ENCODE measurements at places on chromosomes 11 and 22.

- no peak for DNase-seq
Measured at GRCh38 chr11:2271327-2272227, 1.2 kb upstream of the ASCL2 start.

DNA sequence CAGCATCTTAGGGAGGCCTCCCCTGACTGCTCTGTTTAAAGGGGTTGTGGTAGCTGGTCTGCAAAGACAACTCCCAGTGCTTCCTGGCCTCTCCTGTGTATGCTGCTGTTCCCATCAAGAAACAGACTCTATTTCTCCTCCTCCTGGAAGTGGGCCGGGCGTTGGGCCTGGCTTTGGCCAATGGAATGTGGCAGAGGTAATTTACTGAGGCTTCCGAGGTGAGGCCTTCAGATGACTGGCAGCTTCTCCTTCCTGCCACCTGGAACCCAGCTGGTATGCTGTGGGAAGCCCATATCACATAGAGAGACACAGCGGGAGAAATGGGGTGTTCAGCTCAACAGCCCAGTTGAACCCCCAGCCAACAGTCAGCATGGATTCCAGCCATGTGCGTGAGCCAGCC, 25.1 kb upstream of the EIF3D start:
- no peak for DNase-seq

- DNase-seq: no peak
Measured at GRCh38 chr22:45296628-45297297, 12.0 kb downstream of the UPK3A start.

- no peak for DNase-seq
Measured at GRCh38 chr22:50695421-50696250, 23.0 kb downstream of the SHANK3 start.

DNA sequence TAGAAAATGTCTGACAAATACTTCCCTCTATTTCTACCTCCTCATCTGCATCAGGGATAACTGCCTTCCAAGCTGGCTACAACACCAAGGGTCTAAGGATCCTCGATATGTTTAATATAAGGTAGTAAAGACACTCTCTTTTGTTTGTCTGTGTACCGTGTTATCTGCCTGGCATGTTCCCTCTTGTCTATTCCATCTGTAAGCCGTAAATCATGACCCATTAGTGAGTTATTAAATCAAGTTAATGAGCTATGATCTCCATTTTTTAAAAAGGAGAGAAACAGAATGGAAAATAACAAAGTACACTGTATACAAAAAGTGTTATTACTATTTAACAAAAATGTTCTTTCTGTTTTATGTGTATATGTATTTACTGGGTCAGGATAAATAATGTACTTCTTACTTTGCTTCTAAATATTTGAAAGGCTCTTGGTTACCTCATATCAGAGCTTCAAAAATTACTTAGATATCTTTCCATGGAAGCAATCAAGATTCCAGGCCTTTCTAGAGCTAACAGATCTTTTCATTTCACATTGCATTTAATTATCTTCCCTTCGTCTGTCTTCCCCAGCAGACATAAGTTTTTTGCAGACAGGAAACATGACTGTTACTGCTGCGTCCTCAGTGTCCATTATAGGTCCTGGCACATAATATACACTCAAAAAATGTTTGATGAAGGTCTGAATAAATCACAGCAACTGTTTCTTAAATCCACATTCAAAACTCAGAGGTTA, 342.6 kb upstream of the CCDC90B start:
- no peak for DNase-seq

DNA sequence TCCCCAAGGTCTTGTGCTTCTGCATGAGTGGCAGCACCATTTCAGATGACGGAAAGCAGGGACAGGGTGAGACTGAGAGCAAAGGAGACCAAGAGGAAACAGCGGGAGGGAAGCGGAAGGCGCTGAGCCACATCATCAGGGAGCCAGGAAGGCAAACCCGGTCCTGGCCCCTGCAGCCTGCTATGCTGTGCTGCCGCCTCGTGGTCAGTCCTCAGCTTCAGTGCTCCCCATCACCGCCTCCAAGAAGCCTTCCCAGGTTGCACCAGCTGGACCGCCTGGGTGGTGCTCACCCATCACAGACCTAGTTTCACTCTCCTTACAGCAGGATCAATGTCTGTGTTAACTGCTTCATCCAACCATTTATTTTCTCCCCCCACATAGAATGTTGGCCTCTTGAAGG, 73.0 kb upstream of the PHF21B start:
- DNase-seq: no peak

DNA sequence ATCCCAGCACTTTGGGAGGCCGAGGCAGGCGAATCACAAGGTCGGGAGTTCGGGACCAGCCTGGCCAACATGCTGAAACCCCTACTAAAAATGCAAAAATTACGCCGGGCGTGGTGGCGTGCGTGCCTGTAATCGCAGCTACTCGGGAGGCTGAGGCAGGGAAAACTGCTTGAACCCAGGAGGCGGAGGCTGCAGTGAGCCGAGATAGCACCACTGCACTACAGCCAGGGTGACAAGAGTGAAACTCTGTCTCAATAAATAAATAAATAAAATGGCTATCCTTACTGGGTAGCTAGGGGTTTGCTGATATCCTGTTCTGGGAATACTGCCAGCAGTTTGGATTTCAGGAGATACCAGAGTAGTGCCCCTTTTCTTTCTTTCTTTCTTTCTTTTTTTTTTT, 2.4 kb upstream of the RBM14 start:
- DNase-seq: no peak

DNA sequence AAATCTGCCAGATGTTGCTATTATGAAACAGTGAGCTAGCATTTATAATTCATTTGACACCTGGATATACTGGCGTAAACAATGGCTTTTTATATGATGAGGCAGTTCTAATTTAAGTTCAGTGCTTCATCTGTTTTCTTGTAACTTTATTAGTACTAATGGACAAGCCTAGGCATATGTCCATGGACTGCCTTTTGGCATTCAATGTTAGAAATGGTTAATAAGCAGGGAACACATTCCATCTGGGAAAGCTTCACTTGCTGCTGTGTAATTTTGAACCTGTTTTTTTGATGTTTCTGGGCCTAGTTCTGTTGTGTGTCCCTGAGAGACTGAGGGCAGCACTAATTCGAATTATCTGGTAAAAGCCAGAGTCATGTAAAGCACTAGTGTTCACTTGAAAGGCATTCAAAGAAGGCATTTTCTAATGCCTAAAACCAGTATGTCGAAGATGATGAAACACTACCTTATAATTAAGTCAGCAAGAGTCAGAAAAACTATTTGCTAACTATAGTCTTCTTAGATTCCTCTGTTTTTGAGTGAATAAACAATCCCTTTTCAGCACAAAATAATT, 138.5 kb downstream of the SWAP70 start:
- DNase-seq: no peak

DNA sequence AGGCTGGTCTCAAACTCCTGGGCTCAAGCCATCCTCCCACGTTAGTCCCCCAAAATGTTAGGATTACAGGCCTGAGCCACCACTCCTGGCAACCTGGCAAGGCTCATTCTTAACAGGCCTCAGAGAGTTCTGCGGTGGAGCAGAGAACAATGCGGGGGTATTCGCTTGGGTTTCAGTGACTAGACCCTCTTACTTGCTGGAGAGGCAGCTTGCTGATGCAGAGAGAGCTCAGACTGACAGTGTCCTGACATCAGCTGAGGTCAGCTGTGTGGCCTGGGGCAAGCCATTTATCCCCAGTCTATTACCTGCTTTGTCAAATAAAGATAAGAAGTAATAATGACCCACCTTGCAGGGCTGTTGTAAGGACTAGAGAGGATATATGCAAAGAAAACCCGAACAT, 40.3 kb upstream of the DMC1 start:
- DNase-seq: no peak

GRCh38 chr22:23769321-23769965, 1.7 kb upstream of the CHCHD10 start:
- DNase-seq: no peak

GRCh38 chr11:35477901-35478300, 47.5 kb downstream of the PAMR1 start:
- no peak for DNase-seq

GRCh38 chr11:96652516-96652915, 262.7 kb downstream of the JRKL start:
- DNase-seq: no peak

DNA sequence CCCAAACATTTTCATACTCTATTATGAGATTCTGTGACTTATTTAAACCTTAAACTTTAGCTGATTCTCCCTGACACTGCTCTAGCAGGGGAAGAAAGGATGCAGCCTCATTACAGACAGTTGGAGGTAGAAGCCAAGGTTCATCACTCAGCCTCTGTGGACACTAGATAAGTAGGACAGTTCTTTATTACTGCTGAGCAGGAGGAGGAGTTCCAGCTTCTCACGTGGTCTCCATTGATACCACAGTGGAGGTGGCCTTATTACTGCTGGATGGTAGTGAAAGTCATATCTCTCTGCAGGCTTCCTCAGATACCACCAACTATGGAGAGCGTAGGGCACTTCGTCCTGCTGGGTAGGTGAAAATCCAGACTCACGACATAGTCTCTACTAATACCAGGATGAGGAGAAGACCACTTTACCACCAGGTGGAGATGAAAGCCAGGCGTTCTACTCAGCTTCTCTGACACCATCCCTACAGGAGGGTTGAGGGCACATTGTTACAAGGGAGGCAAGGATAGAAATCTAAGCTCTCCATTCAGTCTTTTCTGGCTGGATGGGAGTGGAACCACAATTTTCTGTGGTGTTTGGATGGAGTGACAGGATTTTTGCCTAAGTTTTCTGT, 13.1 kb upstream of the ANGPTL5 start:
- DNase-seq: no peak

DNA sequence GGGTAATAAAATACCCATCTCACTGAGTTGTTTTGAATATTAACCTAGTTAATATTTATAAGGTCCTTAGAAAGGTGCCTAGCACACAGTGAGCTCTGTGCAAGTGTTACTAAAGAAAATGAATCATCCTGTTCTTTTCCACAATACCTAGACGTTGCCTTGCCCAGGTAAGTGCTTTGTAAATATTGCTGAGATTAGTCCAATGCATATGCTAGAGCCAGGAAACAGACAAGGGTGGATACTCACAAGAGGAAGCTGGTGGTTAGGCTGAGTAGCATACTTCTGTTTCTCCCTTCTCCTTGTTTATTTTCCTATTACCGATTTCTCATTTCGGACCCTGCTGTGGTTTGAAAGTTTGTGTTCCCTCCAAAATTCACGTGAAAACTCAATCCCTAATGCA, 58.1 kb upstream of the BARX2 start:
- no peak for DNase-seq

GRCh38 chr11:43648888-43649287, 31.6 kb upstream of the HSD17B12 start:
- no peak for DNase-seq

- DNase-seq: no peak
Measured at GRCh38 chr11:33613404-33613803, 87.2 kb downstream of the C11orf91 start.

- DNase-seq: no peak
Measured at GRCh38 chr11:18615628-18616392, 16.2 kb downstream of the MISFA start.

DNA sequence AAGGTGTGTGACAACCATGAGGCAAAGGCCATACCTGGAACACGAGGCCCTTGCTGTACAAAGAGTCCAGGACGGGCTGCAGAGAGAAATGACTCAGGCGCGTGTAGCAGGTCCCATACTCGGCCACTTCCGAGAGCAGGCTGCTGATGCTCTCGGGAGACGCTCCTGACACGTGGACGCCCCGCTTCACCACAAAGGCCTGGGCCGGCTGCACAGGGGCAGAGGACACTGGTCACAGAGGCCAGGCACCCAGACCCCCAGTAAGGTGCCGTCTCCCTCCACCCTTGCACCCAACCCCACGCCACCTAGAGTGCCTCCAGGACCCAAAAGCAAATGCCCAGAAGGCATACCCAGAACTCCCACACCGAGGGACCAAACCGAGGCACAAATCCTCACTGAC, 15.5 kb downstream of the TUBGCP6 start:
- DNase-seq: no peak

GRCh38 chr11:30501744-30502143, 84.4 kb downstream of the MPPED2 start:
- no peak for DNase-seq

DNA sequence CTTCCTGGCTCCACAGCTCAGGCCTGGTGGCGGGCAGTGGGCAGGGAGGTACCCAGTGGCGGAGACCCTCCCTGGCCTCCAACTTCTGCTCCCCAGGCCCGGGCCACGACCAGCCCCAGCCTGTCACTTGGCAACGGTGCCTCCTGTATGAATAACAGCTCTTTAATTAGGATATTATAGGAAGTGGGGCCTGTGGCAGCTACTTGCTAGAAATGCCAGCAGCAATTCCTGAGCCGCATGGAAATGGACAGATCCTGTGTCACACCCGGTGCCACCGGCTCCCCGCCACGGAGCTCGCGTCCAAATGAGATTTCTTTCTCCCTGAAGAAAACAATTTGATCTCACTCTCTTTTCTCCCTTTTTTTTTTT, 104.5 kb downstream of the CHST1 start:
- DNase-seq: no peak

GRCh38 chr22:32531931-32532819, 57.6 kb downstream of the FBXO7 start:
- no peak for DNase-seq

DNA sequence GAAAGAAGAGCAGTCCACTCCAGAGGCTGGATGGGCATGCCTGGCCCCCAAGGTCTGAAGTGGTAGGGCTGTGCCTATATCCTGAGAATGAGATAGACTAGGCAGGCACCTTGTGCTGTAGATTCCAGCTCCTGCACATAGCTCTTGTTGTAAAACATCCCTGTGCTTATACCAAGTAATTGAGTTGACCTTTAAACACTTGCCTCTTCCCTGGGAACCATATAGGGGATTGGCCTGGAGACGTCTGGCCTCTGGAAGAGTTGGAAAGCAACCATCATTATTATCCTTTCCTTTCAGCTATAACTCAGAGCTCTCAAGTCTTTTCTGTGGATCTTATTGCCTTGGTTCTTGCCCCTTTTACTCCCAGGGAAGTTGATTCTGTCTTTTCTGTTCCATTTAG, 15.1 kb downstream of the LIMK2 start:
- no peak for DNase-seq

GRCh38 chr11:122268601-122269130, 152.7 kb upstream of the BLID start:
- no peak for DNase-seq

DNA sequence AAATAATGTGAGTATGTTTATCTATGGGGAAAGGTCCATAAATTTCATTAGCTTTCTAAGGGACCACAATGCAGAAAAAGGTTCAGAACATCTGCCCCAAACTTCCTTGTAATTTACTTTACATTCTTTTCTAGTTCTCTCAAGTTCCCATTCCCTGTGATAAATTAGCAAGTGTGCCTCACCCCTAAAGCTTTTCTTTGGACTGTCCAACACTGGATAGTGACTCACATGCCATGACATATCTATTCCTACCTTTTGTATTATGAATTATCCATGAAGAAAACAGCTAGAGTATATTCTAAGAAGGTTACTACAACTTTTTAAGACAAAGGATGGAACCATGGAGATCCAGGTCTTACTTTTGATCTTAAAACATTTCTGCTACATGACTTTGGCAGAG, 1.6 kb downstream of the OR51F1 start:
- no peak for DNase-seq

GRCh38 chr11:116853461-116854073, 16.1 kb upstream of the APOA1 start:
- DNase-seq: peak; percentile 44

All from CD4-positive, CD25-positive, alpha-beta regulatory T cell (primary cell).